NCI-H1105 (cell line): ENCODE measurements at places on chromosomes 4 and X.

GRCh38 chr4:154004016-154004415 is 215.1 kb upstream of the SFRP2 start:
- no peak for DNase-seq

GRCh38 chr4:1029529-1029928 is 18.1 kb downstream of the FGFRL1 start:
- DNase-seq: no peak

- peak; percentile 72 for DNase-seq
Measured at GRCh38 chr4:2041239-2042130, 17.6 kb upstream of the NAT8L start.

DNA sequence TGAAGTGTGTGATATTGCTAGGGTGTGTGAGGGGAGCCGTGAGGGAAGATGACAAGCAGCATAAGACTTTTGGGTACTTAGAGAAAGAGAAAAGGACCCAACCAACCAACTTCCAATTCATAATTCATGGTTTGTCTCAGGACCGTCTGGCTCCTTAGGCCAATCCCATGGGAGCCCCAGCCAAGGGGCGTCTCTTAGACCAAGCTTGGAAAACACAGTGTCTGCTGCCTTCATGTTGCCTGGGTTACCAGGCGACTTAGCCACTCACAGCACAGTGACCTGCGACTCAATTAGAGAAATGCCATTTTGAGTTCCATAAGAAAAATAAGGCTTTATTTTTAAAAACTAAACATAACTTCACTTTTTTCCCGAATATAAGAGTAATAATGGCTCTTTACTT is 32.7 kb downstream of the BST1 start:
- DNase-seq: no peak

GRCh38 chrX:13033193-13033592 is 11.2 kb downstream of the FAM9C start:
- no peak for DNase-seq

GRCh38 chrX:103774070-103774642 is 2.5 kb upstream of the PLP1 start:
- no peak for DNase-seq
